ENCODE measurements at places on chromosomes 7 and 10. TPM values are rescaled to one million over a fixed set of nuclear protein-coding genes. Genes with fewer than 3 reads are reported as not detected.

CCNJ gene
- total RNA-seq: 5.2 TPM

UBN2 gene
- 11.5 TPM for total RNA-seq

ORAI2 gene
- 3.1 TPM for total RNA-seq

HOXA5 gene
- total RNA-seq: 4.2 TPM

EGR2 gene
- 3.7 TPM for total RNA-seq

CCDC172 gene
- total RNA-seq: not detected

CFAP70 gene
- total RNA-seq: 1.6 TPM

CAV1 gene
- total RNA-seq: 175 TPM

VENTX gene
- not detected for total RNA-seq

SLC16A12 gene
- 1.6 TPM for total RNA-seq

NUDT1 gene
- total RNA-seq: 20.9 TPM

TWIST1 gene
- total RNA-seq: 12.0 TPM

MEOX2 gene
- total RNA-seq: 44.9 TPM

TAS2R39 gene
- total RNA-seq: not detected

FXYD4 gene
- not detected for total RNA-seq

ARMC10 gene
- 19.8 TPM for total RNA-seq

AGAP5 gene
- 4.7 TPM for total RNA-seq

UNC5B gene
- total RNA-seq: 6.3 TPM

DENND11 gene
- total RNA-seq: 11.5 TPM

GIMAP7 gene
- 4.2 TPM for total RNA-seq

COMTD1 gene
- 4.2 TPM for total RNA-seq

FGF8 gene
- total RNA-seq: 0.52 TPM

PAPOLB gene
- total RNA-seq: under 0.01 TPM

FRAT1 gene
- total RNA-seq: 2.1 TPM

ASAH2 gene
- total RNA-seq: under 0.01 TPM

SORCS1 gene
- 4.2 TPM for total RNA-seq

SAP25 gene
- total RNA-seq: not detected

LLCFC1 gene
- not detected for total RNA-seq

GPR85 gene
- total RNA-seq: 1.0 TPM

NEUROG3 gene
- total RNA-seq: not detected

HUS1 gene
- 10.4 TPM for total RNA-seq

ZNF485 gene
- total RNA-seq: 3.7 TPM

HOXA7 gene
- total RNA-seq: 1.6 TPM

ODAD2 gene
- total RNA-seq: 0.52 TPM

LRRD1 gene
- total RNA-seq: 0.52 TPM

LGI1 gene
- 9.4 TPM for total RNA-seq

LRGUK gene
- 1.6 TPM for total RNA-seq

PAPSS2 gene
- total RNA-seq: 8.9 TPM

WNT8B gene
- not detected for total RNA-seq

ARL4A gene
- total RNA-seq: 35.5 TPM

ACTL6B gene
- not detected for total RNA-seq

TAS2R3 gene
- 3.7 TPM for total RNA-seq

FANK1 gene
- not detected for total RNA-seq

Measured in skeletal muscle tissue (tissue), 5 donors.